ENCODE measurements at places on chromosomes 7 and 10.

GRCh38 chr10:103127241-103127640, 65.8 kb downstream of the NT5C2 start:
- no peak for DNase-seq

DNA sequence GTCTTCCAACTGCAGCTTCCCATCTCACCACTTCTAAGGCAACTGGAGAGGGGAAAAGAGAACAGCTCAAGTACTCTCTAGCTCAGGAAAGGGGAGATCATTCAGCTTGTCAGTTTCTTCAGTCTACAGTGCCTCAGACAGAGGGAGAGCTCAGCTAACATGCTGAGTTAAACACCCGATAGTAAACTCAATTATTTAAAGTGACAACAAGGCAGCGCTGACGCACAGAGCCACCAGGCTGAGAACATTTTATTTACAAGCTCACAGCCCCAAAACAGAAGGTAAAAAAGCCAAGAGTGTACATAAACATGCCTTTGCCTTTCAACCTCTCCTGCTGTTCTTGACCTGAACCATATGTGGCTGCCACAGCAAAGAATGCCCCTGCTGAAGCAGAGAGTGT, 10.1 kb upstream of the CUZD1 start:
- no peak for DNase-seq

DNA sequence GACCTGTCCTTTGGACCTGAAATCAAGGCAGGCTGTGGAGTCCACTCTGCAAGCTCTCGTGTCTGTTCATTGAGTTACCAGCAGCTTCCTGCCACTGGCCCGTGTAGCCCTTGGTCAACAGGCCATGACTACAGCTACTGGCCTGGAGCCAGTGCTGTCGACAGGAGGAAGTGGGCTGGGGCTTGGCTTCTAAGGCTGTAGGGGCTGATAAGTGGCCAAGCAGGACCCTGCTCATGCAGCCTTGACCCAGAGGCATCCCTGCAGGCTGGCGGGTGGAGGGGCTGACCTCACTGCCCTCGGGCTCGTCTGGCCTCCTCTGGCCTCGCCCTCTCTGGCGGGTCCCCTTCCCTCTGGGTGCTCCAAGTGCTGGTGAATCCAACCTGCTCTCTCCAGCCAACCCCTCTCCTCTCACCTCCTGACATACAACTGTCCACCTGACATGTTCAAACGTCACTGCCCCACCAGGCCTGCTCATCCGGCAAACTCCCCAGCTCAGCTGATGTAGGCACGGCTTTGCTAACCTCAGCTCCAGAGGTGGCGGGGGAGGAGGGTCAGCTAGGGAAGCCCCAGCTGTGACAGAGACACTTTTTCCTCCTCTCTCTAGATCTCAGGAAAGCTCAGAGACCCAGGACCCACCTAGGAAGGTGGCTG, 188.6 kb upstream of the LYZL2 start:
- no peak for DNase-seq

GRCh38 chr7:67438198-67438882, 441.7 kb downstream of the TYW1 start:
- DNase-seq, result no peak

DNA sequence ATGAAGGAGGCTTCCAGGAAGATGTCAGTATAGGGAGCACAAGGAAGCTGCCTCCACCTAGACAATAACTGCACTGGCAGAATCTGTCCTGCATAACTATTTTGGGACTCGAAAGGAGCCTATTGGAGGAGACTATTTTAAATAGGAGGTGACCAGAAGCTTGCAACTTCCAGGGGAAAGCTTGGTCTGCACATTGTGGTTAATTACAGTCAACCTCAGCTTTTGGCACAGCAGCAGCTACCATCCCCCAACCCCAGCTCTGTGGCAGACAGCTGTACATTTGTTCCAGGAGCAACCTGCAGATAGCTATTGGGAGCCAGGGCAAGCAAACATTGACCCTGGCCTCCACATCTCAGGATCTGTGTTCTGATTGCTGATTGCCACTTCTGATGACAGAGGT, 46.3 kb upstream of the NANOS1 start:
- no peak for DNase-seq

GRCh38 chr10:74641659-74642058, 184.7 kb upstream of the KAT6B start:
- no peak for DNase-seq

GRCh38 chr7:150311711-150312110, 11.4 kb upstream of the LRRC61 start:
- no peak for DNase-seq

DNA sequence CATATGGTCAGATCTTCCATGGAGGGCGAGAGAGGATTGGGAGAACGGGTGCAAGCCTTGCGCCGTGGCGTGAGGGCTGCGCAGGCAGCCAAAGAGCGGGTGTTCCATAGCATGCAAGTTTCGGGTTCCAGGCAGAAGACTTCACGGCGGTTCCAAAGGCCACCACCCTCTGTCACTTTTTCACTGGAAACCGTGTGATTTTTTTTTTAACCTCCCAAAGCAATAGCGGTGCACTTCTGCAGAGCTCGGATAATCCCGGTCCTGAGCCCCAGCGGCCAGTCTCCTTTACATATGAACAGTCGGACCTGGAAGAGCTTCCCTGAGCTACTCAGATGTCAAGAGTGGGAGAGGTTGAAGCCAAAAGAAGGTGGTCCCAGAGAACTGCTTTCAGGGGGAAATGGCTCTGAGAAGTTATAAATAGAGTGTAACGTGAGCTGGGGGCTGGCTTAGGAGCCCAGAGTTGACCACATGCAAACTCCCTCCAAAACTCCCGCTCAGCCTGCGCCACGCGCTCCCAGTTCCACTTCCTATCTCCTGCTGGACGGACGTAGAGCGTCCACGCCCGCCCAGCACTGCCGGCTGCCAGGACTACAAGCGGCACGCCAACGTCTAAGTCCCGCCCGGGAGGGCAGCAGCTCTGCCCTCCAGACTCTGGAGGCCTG, at the start of gene MEOX2:
MEOX2 (minus strand) TSS at position 389 of the 662 bp plus-strand sequence; CDS start at position 108, 281 bp downstream.
- no peak for DNase-seq

DNA sequence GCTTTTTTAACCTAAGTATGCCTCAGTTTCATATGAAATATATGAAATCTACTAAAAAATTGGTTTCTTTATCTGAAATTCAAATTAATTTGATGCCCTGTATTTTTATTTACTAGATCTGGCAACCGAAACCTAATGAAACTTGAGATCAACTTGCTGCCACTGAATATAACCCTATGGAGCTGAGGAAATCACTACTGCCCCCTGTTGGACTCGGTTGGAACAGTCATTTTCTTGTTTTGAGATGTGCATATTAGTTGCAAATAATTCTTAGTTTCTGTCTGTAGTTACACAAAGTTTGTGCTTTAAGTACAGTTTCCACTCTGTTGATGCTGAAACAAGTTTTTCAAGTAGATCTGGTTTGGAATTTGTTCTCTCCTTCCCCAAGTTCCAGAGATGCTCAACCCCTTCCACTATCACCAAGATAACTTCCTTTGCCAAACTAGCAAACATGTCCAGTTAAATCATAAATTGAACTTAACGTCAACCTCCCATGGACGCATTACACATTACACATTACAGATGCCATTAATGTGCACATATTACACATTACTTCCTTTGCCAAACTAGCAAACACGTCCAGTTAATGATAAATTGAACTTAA, 22.2 kb upstream of the EXOC4 start:
- peak; percentile 6 for DNase-seq

DNA sequence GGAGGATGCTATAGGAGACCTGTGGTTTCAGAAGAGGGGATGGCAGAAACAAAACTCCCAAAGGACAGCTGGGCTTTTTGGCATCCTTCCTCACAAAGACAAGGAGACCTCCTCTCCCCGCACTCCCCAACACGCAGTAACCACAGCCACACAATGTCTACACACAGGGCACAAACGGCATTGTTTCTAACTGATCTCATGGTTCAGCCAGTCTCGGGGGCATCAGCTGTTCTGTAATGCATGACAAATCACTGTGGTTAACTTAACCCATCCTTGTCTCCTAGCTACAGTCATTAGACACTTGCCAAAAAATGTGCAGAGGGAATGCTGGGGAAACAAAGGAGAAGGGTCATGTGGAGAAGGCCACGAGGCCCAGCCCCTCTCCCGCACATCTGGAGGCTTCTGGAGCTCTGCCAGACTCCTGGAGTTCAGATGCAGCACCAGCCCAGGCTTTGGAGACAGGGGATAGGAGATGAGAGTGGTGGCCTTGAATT, 7.6 kb upstream of the ADAMTS14 start:
- DNase-seq, result no peak

- no peak for DNase-seq
These were observed 6.8 kb upstream of the SNX8 start for GRCh38 chr7:2321020-2321419.

GRCh38 chr7:115088893-115089292, 167.0 kb downstream of the MDFIC start:
- DNase-seq, result no peak

GRCh38 chr7:47331179-47331565, 250.7 kb downstream of the TNS3 start:
- DNase-seq, result no peak

DNA sequence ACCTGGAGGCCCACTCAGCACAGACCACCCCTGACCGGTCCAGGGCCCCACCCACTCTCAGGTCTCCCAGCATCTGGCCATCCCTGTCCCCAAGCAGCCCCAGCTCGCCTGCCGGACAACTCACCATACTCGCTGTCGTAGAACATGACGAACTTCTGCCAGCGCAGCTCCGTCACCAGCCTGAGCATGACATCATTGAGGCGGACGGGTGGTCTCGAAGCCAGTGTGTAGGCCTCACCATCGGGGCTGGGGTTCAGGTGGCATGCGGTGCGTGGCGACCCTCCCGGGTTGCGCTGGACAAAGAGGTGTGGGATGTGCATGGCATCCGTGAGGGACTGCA, 160.4 kb downstream of the GRID1 start:
- DNase-seq, result no peak

- DNase-seq, result no peak
These were observed 75.8 kb downstream of the PODXL start for GRCh38 chr7:131480384-131481315.

DNA sequence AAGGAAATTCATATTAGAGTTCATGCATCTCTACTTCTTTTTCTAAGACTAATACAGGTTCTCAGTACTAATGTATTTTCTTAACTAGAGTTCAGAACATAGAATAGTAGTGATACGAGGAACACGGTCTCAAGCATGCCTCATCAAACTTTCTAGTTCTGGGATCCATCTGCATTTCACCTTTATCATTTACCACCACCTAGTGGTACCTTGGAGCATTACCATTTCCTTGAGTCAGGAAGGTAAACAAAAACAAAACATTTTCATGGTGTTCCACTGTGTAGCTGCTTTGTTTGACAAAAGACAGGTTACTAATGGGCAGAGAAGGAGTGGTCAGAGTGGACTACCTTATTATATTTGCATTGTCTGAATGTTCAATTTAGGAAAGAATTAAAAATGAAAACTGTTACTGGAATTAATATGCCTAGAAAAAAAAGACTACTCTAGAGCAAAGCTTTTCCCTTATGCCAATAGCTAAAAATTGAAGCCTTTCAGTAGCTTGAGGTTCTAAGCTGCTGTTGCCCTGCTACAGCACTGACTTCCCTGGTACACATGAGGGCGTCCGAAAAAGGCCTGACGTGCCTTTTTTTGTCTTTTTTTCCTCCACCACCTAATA, 44.5 kb downstream of the STARD3NL start:
- DNase-seq, result no peak

- no peak for DNase-seq
These were observed 16.3 kb upstream of the COL1A2 start for GRCh38 chr7:94378356-94378755.

GRCh38 chr10:69439813-69440506, 11.3 kb upstream of the TSPAN15 start:
- DNase-seq, result no peak

DNA sequence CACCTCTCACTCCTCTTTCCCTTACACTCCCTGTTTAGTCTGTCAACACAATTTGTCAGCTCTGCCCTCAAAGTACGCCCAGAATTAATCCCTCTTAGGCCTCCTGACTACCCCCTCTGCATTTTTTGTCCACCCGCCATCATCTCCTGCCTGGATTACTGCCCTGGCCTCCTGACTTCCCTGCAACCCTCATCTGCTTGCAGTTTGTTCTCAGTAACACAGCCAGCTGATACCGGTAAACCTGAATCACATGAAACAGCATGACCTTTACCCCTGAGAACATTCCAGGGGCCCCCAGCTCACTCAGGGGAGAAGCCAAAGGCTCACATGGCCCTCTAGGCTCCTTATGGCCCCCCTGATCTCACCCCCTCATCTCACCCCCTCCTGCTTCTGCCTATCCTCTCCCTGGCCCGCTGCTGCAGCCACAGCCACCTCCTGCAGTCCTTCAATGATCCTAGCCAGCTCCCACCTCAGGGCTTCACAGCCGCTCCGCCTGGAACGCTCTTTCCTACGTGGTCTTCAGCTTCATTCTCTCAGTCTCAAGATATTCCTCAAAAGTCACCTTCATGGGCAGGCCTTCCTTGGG, 8.9 kb downstream of the C10orf53 start:
- no peak for DNase-seq

DNA sequence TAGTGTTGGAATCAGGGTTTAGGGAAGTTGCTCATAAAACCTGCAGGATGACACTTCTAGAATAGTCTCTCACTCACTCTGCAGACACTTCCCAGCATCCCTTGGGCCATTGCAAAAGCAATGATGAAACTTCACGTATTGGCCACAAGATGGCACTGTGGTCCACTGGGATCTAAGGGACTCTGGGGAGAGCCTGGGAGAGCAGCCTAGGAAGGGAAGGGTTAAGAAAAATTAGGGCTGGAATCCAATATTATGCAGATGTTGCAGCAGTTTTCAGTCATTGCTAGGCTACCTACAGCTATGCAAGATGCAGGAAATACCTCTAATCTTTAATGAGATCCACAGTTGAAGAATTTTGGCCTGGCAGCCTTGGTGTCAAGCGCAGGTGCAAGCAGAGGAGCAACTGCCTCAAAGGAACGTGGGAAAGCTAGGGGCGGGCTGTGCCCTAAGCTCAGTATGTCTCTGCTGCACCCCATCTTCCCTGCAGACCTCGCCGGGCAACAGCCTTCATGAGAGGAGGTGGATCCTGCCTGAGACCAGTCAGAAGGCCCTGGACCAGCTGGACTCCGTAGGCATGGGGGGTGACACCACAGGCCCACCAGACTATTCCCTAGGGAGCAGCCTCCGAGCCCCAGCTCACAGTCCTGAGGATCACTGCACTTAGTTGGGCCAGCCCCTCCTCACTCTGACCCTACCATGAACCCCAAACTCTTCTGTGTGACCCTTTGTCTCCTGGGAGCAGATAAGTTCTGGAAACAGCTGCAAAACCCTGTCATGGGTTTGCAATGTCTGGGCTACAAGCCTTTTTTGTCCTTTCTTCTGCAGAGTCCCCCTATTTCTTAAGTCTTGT, 127.9 kb upstream of the PRSS58 start:
- no peak for DNase-seq

DNA sequence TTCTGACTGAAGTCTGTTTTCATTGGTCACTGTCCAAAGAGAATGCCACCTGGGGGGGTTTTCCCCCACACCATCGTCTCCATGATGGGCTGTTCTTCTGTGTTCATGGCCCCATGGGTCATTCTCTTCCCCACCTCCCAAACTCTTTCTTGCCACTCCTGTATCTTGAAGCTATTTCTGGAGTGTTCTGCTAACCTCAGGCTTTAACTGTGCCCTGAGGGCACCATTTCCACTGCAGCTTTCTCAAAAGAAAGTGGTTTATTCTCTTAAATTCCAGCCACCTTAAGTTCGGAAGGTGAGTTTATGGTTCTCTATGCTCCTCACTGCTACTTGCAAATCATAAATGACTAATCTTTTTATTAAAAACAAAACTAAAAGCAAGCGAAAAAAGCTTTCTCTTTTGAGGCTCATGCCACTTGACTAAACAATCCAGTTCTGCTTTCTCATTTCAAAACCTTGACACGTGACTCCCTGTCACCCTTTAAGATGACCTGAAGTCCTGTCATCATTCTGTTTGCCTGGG, 7.4 kb upstream of the APBB1IP start:
- DNase-seq, result no peak

- no peak for DNase-seq
These were observed 30.3 kb upstream of the CDK1 start for GRCh38 chr10:60747817-60748469.
